ENCODE measurements at places on chromosomes 1 and 21.

GRCh38 chr1:245183429-245183828 lies 28.6 kb downstream of the KIF26B start:
- no peak for DNase-seq

- no peak for DNase-seq
Observed at GRCh38 chr1:85228972-85229371, 28.2 kb upstream of the SYDE2 start.

DNA sequence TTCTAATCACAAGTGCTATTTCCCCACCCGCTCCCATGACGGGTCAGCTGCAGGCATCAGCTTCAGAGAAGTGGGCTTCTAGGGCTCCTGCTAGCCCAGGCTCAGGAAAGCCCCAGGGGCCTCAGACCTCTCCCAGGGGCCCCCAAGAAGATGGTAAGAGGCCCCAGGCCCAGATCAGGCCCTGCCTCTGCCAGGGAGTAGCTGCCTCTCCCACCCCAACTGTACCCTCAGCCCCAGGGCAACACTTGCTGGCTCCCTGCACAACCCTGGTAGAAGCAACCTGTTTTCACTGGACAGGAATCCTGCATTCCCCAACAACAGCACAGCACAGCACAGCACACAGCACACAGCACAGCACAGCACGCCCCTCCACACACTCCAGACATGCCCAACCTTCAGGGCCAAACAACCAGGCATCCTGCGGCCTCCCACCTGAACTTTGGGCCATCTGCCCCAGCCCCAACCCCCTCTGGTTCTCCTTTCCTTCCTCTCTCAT lies 6.5 kb downstream of the BLACAT1 start:
- no peak for DNase-seq

- DNase-seq, result no peak
Observed at GRCh38 chr1:216450227-216450626, 27.0 kb upstream of the USH2A start.

DNA sequence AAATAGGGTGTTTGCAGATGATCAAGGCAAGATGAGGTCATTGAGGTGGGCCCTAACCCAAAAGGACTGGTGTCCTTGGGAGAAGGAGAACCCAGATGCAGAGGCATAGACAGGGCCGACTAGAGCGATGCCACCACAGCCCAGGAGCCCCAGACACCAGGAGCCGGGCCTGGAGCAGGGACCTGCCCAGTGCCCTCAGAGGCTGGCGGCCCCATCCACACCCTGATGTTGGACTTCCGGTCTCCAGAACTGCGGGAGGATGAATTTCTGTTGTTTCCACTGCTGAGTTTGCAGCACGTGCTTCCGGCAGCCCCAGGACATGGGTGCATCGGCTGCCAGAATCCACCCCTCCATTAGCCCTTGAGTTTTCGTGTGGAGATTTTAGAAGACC lies 7.2 kb upstream of the ACTRT2 start:
- no peak for DNase-seq

DNA sequence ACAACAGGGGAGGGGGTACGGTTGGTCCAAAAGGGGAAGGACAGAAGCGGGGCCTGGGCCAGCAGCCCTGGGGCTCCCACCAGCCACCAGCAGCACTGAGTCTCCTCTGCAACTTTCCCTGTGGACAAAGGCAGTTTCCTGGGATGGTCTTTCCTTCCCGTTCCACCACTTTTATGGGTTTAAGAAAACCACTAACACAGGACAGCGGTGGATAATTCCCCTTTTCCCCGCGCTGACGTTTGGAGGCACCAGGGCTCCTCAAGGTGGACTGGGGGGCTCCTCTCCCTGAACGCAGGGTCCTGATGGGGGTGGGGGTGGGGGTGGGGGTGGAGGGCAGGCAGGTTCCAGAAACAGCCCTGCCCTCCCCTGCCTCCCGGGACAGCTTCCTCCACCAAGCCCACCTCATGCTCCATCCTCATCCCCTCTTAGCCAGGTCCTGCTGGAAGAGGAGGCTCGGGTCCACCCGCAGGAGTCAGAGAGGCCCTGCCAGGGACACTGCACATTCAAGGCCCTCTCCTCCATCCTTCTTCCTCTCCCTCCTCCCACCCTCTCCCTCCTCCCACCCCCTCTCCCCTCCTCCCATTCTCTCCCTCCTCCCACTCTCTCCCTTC lies 4.8 kb upstream of the COL6A1 start:
- DNase-seq, result no peak

DNA sequence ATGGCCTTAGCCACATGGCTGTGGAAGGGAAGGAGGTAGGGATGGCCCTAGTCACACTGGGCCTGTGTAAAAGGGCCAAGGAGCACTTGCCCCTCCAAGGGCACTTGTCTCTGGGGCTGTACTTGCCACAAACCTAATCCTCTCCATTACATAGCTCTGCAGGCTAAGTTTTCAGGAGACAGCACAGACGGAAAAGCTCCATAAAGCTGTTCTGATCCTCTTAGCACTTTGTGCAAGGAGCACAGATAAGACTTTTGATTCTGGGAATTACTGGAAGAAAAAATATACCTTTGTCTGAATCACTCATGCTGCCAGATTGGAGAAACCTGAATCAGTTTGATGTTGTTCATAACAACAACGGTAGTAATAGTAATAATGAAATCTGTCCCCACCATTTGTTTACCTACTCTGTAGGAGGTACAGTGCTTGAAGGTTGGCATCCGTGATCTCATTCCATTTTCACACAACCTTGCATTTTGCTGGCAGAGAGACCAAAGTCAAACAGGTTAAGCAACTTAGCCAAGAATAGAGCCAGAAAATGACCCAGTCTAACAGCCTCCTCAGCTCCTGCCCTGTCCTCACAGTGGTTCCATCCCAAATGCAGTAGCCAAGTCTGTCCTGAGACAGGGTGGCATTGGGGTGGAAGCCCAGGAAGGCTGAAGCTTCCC lies 207.1 kb downstream of the ROR1 start:
- DNase-seq, result no peak

GRCh38 chr1:57492586-57493226 lies 68.8 kb upstream of the DAB1 start:
- DNase-seq, result no peak

DNA sequence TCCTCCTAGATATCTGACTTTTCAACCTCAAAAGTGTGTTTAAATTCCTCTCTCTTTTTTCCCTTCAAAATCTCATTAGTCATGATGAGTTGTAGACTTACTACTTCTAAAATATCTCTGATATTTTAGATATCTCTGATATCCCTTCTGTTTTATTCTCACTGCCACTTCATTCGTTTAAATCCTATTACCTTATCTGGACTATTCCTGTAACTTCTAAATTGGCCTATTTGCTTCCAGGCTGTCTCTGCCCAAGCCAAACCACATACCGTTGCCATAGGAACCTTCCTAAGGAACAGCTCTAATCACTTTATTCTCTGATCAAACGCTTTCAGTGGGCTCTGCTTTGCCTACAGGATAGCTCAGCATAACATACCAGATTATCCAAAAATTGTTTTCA lies 333.1 kb upstream of the CHRM3 start:
- DNase-seq, result no peak

DNA sequence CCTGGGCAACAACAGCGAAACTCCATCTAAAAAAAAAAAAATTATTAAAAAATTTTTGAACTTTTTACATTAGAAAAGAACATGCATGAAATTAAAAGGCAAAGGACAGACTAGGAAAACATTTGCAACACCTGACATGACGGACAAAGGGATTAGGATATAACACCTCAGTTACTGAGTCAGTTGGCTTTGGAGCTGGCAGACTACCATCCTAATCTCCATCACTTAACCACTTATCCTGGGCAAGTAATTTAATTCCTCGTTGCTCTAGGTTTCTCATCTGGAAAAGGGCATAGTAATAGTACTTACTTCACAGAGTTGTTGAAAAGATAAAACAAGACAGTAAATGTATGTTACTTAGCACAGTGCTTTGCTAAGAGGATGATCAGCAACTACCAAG lies 11.9 kb downstream of the HECTD3 start:
- no peak for DNase-seq

GRCh38 chr1:220341126-220341525 lies 68.9 kb upstream of the RAB3GAP2 start:
- no peak for DNase-seq

DNA sequence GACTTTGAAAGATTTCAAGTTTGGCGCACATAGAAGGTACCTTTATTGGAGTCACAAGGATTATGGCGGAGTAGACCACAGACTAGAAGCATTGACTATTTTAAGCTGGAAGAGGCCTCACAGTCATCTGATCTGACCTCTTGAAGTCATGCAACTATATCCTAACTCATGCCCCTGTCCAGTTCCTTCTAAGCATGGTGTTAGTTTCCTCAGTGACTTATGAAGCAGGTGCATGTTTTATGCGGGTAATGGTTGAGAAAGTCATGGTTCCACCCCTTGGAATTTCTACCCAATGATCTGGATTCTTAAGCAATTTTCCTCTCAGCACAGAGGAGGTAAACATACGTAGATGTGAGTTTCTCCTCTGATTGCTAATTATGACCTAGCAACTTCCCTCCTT lies 11.7 kb downstream of the OLFML3 start:
- no peak for DNase-seq
